ENCODE measurements at places on chromosomes 4 and X.

DNA sequence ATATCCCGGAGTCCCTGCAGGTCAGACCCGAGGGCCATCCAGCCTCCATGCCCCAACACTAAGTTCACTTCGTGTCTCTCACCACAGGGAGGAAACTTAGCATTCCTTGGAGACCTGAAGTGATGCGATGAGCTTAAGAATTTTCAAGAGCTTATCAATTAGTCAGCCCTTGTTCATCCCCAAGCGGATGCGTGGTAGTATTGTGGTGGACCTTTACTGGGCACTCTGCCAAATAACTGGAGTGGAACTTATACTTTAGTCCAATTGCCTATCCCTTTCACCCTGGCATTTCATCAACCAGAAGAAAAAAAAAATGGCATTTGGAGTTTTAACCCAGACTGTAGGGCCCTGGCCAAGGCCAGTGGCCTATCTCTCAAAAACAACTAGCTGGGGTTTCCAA, 137.1 kb downstream of the RELL1 start:
- DNase-seq = peak; percentile 11

- no peak for DNase-seq
Measured at GRCh38 chr4:133711817-133712216, 489.8 kb downstream of the PABPC4L start.

DNA sequence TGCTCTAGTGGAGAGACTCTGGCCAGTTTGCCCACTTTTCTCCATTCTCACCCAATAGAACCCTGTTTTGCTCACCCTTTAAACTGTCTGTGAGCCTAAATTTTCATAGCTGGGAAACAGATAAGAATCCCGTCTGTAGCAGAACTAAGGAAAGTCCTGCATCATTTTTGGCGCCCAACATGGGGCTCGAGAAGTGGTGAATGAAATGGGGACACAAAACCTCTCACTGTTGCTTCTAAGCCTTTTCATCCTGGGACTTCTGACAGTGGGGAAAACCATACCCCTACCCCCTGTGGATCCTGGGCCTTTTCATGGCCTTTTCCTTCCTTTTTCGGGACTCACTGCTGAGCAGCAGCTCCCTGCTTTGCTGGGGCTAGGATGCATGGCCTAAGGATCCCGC, 189.9 kb downstream of the INPP4B start:
- no peak for DNase-seq

GRCh38 chrX:104762641-104763040, 196.6 kb downstream of the IL1RAPL2 start:
- no peak for DNase-seq

- DNase-seq = no peak
Measured at GRCh38 chrX:129433461-129433860, 89.8 kb downstream of the SMARCA1 start.

DNA sequence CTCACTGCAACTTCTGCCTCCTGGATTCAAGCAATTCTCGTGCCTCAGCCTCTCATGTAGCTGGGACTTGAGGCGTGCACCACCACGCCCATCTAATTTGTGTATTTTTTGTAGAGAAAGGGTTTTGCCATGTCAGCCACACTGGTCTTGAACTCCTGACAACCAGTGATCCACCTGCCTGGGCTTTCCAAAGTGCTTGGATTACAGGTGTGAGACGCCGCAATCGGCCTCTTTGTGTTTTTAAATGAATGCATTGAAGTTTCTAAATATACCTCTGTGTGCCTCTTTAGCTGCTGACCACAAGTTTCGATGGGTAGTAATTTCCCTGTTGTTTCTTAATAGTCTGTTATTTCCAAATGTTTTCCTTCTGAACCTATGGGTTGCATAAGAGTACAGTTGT, 765.3 kb upstream of the GRIA3 start:
- DNase-seq = no peak

DNA sequence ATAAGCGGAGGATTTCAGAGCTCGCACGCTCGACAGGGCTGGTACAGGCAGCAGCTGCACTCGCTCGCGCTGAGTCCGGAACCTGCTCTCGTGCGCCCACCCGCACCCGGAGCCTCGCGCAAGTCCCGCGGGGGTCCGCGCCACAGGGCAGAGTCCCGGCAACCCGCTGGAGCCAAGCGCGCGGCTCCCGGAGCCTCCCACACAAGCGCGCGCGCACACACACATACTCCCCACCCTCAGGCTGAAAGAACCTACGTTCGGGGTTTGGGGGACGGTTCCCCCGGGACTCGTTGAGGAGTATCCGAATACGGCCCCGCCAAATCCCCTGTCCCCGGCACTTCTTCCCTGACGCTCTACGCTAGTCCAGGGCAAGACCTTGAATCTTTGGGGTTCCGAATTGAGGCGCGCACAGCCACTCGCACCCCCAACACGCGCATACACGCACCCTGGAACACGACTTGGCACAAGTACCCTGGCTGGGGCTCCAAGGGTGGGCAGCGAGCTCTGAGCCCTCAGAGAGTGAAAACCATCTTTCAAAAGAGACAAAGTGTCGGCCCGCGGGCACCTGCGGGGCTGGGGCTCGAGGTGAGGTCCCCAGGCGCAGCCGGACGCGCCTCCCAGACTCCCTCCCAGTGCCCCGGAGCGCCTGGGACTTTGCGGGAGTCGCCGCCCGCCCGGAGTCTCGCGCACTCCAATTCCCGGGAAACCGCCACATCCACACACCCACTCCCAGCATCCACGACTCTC, 952 bp downstream of the ANOS1 start:
- peak; percentile 1 for DNase-seq

DNA sequence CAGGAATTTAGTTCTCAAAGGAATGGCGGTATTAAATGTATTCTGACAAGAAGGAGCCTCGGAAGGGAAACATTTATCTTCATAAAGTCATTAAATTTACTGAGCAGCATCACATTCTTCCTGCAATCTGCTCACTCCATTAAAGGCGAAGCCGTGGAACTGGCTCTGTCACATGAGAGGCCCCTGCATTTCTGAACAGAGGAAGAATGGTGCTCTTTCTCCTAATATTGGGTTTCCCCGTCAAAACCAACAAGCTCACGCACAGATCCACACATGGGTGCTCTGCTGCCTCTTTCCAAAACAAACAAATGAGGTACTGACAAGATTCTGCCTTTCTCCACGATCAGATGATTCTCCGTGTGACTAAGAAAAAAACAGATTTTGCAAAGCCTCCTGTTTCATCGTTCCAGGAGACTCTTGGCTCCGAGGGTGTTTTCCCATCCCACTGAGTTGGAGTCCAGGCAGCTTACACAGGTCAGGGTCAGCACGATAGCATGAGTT, 191.2 kb downstream of the IDS start:
- no peak for DNase-seq
